Upper lobe of right lung (tissue), 1 donor: ENCODE measurements at places on chromosomes 12 and 14. TPM values are rescaled to one million over a fixed set of nuclear protein-coding genes. Genes with fewer than 3 reads are reported as not detected.

Gene KRT2
- total RNA-seq: not detected

Gene CDK17
- 47.1 TPM for total RNA-seq

Gene SOX5
- total RNA-seq: 20.1 TPM

Gene DEPDC4
- 0.61 TPM for total RNA-seq

Gene CKAP4
- 40.3 TPM for total RNA-seq

Gene OXA1L
- 105 TPM for total RNA-seq

Gene TEX22
- 3.2 TPM for total RNA-seq

Gene PMEL
- 4.9 TPM for total RNA-seq

Gene ATF7
- 54.0 TPM for total RNA-seq

Gene CACNA2D4
- 5.5 TPM for total RNA-seq

- no peak for DNase-seq
These were observed 314.3 kb upstream of the TBX3 start for GRCh38 chr12:114998118-114998749.

- DNase-seq: no peak
These were observed 173.8 kb upstream of the MIS18BP1 start for GRCh38 chr14:45426685-45427282.

- no peak for DNase-seq
These were observed 69.9 kb upstream of the PSMA6 start for GRCh38 chr14:35222324-35222723.

- no peak for DNase-seq
These were observed 108.6 kb downstream of the FOXN3 start for GRCh38 chr14:89308232-89308959.

GRCh38 chr14:58899317-58899713, 261.6 kb downstream of the DACT1 start:
- no peak for DNase-seq

DNA sequence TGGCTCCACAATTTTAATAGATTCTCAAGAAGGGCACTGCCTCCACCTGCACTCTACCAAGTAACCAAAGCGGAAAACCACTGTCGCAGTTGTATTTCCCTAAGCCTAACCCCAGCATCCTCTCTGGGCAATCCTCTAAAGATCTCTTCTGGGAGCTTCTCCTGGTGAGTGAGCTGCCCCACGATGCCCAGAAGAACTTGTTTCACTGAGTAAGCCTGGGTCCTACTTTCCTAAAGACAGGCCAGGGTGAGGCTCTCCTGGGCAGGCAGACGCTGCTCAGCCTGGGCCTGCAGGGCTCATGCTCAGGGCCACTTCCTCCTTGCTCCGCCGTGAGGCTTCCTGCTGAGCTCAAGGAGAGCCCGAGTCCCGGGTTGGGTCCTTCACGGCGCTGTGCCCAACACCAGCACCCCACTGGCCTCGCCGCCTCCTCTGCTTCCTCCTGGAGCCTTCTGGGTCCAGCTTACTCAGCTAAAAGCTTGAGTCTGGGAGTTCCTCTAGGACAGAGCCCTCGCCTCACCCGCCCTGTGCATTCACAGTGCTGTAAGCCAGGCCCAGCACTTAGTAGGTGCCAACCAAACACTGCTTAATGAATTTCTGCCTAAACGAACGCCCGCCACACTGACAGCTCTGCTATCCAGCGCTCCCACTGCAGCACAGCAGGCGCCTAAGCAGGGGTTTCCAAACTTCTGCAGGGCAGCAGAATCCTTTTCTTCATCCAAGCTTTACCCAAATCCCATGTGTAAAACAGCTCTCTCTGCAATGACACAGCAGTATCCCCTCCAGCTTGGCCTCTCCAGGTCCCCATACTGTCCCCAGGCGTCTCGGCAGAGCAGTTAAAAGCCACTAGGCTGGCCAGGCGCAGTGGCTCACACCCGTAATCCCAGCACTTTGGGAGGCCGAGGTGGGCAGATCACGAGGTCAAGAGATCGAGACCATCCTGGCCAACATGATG, 5.7 kb downstream of the RAB35 start:
- peak; percentile 85 for DNase-seq

- DNase-seq: no peak
These were observed 1185.9 kb upstream of the TMEM132C start for GRCh38 chr12:127081058-127081457.

DNA sequence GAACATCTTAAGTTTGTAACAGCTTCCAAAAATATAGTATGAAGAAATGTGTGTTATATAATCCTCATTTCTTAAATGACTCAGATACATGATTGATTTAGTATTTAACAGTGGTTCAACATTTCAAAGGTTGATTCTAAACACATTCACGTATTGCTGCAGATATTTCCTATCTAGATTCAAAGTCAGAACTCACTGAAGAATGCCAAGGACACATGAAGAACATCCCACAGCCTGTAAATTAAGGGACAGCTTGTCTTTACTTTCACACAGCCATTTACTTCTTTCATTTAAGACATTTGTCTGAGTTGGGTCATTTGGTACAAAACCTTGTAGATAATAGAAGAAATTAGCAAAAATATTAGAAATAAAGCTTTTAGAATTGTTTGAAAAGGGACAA, 66.9 kb upstream of the CPSF6 start:
- DNase-seq: no peak

- no peak for DNase-seq
These were observed 83.4 kb upstream of the ESRRB start for GRCh38 chr14:76292561-76292960.

- no peak for DNase-seq
These were observed 28.0 kb downstream of the PXN start for GRCh38 chr12:120237360-120238171.

DNA sequence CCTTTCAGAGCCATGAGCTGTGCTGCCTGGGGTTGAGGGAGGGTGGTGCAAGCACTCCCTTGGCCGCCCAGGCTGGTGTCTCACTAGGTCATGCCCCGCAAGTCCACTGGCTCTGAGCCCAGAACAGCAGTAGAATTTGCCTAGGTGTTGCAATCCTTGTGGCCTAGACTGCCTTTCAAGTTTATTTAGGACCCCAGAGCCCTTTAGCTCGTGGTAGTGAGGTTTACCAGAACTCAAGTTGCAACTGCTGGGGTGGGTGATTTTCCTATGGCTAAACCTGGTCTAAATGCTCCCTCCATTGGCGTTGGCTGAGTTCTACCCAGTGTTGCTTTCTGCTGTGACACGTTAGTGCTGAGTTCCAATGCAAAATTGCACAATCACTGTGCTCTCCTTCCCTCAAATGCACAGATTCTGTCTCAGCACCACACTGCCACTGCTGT, 287.2 kb downstream of the BCAT1 start:
- DNase-seq: peak; percentile 85

GRCh38 chr12:120015313-120015712, 26.3 kb downstream of the BICDL1 start:
- DNase-seq: no peak

DNA sequence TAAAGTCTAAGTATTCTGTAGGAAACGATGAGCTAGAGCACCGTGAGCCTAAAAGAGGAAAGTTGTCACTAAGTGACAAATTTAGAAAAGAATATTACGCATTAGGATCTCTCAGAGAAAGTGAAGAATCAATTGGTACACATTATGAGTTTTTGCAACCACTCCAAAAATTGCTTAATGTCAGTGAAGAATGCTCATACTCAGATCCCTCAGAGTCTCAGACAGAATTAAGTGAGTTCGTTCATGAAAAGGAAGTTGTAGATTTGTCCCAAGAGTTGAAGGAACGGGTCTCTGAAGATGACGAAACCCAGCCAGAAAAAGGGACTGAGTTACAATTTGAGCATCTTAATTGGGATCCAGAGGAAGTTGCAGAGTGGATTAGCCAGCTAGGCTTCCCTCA, 1.5 kb downstream of the SAMD15 start:
- no peak for DNase-seq

DNA sequence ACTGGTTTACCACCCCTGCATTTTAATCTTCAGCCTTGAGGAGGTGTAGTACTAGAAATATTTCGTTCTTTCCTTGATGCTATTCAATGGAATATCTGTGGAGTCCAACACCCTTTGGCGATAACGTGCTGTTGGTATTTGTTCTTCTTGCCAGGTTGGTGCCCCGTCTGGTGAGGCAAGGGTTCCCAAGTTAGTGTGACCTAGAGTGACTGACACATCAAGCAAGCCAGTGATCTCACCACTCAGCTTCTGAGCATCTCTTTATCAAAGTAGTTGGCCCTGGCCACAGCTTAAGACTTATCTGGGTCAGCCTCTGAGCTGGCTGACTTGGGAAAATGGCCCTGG, 60.2 kb downstream of the PLXNC1 start:
- DNase-seq: no peak

DNA sequence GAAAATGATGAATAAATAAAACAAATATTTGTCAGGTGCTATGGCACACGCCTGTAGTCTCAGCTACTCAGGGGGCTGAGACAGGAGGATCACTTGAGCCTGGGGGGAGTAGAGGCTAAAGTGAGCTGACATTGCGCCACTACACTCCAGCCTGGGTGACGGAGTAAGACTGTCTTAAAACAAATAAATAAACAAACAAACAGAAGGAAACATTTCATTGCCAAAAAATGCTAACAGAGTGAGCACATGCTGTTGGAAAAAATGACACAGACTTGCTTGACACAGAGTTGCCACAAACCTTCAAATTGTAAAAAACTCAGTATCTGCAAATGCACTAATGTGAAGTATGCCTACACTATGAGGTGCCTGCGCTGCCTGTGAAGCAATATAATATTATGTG, 50.8 kb upstream of the AP4S1 start:
- no peak for DNase-seq

DNA sequence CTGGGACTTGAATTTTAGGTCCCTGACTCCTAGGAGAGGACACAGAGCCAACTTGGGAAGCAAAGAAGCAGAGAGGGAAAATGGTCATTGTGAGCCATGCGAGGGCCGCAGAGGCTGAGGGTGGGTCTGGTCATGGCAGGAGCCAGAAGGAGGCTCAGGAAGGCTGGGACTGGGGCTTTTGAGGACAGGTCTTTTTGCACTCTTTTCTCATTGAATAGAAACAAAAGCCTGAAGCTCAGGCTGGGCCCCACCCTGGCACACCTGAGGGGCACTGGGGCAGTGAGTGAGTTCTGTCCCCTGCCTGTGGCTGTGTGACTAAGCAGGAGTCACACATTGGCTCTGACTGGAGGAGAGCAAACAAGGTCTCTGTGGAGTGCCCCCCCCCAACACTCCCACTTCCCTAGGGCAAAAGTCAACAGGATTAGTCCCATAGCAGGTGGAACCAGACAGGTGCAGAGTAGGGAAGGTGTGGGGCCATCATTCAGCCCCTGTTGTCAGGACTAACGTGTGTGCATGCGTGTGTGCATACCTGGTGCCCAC, 2.8 kb downstream of the KRT7 start:
- DNase-seq: no peak

DNA sequence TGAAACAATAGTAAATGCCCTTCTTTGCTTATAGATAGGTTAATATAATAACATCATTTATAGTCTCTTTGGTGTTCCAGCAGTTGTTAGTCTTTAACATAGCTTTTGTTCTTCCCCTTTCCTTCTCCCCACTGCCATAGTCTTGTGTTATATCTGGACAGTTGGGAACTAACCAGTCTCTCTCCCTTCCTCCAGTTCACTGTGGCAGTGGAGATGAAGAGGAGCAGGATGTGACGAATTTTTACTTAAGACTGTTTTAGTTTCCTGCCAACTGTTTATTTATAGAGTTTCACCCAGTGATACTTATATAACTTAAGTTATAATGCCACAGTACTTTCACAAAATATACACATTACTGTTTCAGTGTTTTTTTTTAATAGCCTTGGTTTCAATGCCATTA, 277.4 kb downstream of the PDZRN4 start:
- no peak for DNase-seq

DNA sequence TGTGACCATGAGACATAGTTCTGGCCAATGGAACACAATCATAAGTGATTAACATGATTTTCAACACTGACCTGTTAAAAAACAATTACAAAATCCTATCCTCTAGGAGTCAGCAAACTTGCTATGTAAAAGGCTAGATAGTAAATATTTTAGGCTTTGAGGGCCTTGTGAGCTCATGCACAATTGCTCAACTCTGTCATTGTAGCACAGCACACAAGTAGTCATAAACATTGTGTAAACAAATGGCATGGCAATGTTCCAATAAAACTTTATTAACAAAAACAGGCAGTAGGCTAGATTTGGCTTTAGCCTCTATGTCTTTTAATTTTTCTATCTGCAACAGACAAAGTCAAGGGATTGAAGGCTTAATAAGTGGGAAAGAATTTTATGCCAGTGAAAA, 350.7 kb downstream of the C12orf50 start:
- DNase-seq: no peak

- no peak for DNase-seq
These were observed 30.5 kb upstream of the SLC10A1 start for GRCh38 chr14:69827560-69827959.

DNA sequence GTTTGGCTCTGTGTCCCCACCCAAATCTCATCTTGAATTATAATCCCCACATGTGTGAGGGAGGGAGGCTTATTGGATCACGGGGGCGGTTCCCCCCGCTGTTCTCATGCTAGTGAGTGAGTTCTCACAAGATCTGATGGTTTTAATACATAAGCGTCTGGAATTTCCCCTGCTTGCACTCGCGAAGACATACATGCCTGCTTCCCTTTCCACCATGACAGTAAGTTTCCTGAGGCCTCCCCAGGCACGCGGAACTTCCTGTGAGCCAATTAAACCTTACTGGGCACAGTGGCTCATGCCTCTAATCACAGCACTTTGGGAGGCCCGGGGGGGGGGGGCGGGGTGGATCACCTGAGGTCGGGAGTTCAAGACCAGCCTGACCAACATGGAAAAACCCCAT, 60.8 kb downstream of the R3HDM2 start:
- DNase-seq: no peak

- DNase-seq: no peak
These were observed 99.5 kb downstream of the SYNE2 start for GRCh38 chr14:63952053-63952932.
